ENCODE measurements at places on chromosomes 6 and 20.

- DNase-seq = no peak
Observed at GRCh38 chr20:64149141-64149540, 15.1 kb upstream of the MYT1 start.

DNA sequence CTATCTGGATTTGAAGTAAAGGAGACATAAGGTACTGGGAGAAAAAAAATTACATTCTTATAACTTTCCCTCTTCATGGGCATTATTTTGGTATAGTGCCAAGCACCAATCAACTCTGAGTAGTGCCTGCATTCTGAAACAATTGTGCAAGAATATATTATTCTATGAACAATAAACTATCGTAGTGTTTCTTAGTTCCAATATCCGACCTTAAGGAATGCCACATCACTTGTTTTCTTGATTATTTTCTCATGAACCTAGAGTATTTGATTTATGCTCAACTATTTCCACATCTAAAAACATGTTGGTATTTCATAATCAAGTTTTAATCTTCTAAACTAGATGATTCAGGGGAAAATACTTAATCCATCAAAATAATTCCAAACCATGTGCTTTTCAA, 294.4 kb upstream of the TBX18 start:
- DNase-seq = no peak

DNA sequence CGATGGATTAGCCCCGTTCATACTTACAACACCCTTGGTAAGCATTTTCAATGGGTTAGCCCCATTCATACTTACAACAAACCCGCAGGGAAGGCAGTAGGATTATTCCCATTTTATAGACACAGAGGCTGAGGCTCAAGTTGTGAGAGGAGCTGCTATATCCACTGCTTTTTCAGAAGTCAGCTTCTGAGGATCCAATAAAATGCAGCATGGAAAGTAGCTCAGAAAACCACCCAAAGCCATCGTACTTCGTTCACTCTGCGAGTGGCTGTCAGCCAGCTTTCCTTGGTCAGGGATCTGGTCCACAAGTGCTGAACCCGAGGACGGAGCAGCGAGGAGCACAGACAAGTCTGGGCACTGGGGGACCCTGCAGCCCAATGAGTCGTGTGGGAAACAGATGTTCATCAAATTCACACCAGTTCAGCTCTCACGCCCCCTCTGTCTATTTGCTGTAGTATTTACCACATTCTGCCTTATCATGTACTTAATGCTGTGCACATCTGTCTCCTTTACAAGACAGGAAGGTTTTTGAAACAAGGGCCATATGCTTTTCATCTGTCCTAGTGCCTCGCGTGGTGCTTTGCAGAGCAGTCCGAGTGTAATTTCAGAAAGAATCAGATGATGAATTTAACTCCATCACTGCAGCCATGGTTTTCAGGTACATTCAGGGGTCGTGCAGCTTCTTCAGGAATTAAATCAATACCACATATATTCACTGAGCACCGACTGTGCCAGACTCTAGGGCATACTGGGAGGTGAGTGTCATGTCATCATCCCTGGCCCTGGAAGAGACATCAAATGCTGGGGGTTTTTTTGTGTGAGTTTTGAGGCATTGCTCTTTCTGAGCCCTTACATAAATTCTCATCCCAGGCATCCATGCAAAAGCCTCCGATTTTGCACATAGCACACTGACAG, 256.9 kb downstream of the CDH26 start:
- DNase-seq = no peak

DNA sequence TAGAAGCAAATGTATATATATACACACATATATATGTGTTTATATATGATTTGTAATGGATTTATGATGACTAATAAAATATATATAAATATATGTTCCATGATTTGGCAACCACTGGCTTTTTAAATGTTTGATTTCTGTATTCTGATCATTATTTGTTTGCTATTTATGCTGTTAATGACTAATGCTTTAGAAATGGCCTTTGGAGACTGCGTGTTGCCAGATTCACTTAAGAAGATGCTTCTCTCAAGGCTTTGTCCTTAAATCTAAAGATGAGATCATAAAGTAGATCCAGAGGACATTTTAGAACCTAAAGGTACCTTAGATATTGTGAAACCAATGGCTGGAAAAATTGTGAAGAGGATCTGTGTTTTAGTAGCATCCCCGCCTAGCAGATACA, 116.0 kb upstream of the SUPT3H start:
- no peak for DNase-seq

GRCh38 chr6:158467923-158468322, 92.0 kb upstream of the TMEM181 start:
- DNase-seq = no peak

DNA sequence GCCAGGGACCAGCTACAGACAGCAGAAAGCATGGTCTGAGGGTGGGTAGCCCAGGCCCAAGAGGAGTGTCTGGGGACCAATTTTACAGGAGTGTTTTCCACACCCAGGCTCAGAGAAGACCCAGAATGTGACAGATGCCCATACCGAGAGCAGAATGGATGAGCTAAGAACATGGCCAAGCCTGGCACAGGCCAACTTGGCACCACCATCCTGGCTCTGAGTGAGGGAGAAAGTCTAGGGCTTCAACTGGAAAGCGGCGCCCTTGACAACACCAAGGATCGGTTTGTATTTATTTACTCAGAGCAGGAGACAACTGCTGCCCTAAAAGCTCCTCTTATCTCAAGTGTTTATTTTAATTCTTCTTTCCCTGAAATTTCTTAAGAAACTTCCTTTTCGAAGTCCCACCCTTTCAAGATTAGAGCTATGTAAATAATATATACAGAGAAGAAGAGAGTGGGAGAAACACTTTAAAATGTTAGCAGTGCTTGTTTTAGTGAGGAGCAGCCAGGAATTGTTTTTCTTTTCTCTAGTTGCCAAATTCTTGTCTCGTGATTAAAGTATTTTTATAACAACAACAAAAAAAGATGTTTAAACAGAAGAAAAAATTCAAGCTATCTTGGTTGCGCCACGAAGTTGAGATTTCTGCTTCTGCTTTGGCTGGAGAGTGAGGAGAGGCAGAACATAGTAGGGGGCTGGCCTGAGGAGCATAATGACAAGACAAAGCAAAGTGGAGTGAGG, 16.2 kb downstream of the TNXB start:
- DNase-seq = peak; percentile 75

DNA sequence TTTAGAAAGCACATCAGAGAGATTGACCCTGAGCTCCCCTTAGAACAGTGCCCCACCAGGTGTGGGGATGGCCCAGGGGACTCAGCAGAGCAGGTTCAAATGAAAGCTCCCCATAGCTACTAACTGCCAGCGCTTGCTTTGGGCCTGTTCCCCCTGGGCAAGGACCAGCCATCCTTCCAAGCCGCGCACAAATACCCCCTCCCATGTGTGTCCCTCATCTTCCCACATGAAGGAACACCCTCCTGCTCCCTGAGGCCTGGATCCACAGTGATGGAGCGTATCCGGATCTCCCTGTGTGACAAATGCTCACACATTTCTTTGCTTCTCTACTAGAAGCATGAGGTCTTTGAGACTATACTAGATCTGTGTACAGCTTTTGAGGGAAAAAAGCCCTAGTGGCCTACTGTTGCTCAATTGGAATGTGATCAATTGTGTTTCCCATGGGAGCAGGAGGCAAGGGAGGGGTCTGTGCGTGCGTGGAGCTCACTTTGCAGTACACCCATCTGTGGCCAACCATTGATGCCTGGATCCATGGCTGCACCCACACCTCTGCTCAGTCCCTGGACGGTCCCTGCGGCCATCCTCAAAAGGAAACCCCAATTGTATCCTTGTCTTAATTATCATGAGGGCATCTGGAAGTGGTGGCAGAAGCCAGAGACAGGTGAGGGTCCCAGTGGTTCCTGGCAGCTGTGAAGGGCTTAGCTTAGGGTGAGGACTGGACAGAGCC, 1.4 kb upstream of the RAET1G start:
- no peak for DNase-seq

- DNase-seq = no peak
Observed at GRCh38 chr6:228881-229651, 63.2 kb upstream of the DUSP22 start.

DNA sequence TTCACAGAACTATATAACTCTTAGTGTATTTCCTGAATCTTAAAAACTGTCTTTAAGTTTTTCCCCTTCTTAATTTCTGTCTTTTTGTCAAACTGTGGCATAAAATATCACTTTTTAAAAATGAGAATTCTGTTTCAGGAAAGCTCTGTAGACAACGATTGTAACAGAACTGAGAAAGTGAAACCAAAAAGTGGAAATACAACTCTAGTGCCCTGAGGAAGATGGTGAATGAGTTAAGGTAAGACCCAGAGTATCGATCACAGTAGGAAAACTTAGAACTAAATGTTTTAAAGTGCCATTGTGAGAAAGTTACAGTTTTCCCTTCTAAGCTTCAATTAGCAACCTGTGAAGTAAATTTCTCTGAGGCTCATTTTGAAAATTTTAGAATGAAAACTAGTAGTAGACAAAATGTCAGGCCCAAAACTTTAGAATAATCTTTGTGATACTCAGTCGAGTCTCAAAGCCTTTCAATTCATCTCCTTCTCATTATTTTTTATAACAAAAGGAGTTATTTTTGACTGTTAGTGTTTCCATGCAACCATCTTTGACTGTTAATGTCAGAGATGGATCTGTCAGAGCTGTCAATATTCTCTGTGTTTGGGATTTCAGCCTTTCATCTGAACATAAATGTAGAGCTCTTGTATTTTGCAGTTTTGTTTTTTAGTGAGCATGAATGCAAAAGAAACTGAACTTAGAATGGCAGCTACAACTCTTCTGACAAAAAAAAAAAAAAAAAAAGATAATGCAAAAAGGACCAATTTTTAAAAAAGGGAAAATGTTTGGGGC, 19.0 kb upstream of the TRDN start:
- no peak for DNase-seq

GRCh38 chr6:46023216-46023915, 7.7 kb upstream of the CLIC5 start:
- DNase-seq = no peak

DNA sequence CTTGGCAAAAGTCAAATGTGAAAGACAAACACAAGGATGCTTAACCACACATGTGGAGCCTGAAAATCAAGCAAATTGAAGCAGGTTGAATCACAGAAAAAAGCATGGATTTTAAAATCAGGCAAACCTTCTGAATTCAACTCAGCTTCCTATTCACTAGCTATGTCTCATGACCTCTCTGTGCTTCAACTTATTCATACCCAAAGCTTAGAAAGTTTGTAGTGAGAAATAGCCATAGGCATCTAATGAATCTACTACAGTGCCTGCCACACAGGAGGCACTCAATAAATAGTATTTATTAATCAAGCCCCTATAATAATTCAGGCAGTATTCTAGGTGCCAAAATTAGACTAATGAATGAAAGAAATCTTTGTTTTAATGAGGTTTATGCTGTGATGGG, 112.2 kb upstream of the TNFAIP3 start:
- DNase-seq = no peak

GRCh38 chr6:98769546-98769945, 64.8 kb upstream of the POU3F2 start:
- DNase-seq = no peak

DNA sequence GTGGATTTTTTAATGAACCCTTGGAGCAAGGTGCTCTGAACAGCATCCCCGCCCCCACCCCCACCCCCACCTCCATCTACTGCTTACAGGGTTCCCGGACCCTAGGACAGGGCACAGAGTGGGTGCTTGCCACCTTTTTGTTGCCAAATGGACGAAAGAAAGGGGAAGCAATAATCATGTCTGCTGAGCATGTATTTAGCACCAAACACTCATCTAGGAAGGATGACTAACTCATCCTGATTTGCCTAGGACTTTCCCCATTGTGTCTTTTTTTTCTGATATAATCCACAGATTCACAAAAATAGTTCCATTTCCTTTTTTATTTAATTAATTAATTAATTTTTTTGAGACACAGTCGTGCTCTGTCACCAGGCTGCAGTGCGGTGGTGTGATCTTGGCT, 1.2 kb upstream of the PLTP start:
- no peak for DNase-seq

Data from NCI-H446 treated with DMSO at 0.1 percent for 48 hours (cell line).